ENCODE measurements at places on chromosomes 7 and 10.

GRCh38 chr7:48515171-48515570 is 343.9 kb downstream of the ABCA13 start:
- DNase-seq = no peak

DNA sequence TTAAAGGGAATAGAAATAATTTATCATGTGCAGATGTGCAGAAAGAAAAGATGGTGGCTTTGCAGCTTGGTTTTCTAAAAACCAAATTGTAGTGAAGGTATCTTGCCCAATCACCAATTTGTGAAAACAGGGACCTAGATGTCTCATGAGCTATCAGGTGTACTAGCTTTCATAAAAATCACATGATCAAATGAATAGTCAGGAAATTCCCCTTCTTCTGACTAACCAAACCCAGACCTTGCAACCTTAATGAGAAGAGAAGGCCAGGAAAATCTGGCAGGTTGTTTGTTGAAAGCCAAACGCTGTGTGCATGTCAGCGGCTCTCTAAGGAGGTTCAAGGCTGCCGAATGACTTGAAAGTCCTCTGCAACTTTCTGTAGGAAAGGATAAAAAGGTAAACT is 304.4 kb upstream of the NRP1 start:
- no peak for DNase-seq

DNA sequence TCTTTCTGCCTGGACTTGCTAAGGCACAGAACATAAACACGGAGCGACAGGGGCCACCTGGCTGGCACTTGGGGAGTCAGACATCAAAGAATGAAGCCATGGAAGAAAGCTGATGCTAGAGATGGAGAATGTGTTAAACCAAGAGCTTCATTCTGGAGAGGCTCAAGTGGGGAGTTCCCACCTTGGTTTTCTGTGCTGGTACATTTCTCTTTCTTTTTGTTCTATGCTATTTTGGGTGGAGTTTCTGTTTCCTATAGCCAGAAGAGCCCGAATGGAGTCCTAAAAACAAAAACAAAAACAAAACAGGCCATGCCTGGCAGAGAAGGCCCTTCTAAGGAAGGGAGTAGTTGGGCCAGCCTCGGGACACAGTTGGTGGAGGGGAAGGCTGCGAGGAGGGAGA is 148.4 kb upstream of the PRR15 start:
- DNase-seq = no peak

GRCh38 chr7:103394566-103394965 is 47.1 kb downstream of the PSMC2 start:
- no peak for DNase-seq

GRCh38 chr10:99527526-99528493 is 4.9 kb upstream of the NKX2-3 start:
- no peak for DNase-seq

DNA sequence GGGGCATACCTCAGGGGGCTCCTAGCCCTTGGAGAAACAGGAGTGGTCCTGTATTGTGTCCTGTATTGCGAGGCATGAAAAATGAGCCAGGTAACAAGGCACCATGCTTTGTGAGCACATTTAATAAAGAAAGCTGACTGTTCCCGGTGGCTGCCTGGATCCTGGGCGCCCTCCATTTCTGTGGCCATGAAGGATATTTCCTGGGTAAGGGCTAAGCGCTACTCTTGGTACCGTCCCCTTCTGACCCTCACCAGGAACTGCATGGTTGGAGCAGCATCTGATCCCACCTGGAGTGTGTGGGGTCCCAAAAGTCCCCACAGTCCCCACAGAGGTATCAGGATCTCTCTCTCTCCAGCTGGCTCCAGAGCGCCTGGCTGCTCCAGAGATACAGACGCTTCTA is 139.5 kb downstream of the MAPK8 start:
- DNase-seq = no peak

DNA sequence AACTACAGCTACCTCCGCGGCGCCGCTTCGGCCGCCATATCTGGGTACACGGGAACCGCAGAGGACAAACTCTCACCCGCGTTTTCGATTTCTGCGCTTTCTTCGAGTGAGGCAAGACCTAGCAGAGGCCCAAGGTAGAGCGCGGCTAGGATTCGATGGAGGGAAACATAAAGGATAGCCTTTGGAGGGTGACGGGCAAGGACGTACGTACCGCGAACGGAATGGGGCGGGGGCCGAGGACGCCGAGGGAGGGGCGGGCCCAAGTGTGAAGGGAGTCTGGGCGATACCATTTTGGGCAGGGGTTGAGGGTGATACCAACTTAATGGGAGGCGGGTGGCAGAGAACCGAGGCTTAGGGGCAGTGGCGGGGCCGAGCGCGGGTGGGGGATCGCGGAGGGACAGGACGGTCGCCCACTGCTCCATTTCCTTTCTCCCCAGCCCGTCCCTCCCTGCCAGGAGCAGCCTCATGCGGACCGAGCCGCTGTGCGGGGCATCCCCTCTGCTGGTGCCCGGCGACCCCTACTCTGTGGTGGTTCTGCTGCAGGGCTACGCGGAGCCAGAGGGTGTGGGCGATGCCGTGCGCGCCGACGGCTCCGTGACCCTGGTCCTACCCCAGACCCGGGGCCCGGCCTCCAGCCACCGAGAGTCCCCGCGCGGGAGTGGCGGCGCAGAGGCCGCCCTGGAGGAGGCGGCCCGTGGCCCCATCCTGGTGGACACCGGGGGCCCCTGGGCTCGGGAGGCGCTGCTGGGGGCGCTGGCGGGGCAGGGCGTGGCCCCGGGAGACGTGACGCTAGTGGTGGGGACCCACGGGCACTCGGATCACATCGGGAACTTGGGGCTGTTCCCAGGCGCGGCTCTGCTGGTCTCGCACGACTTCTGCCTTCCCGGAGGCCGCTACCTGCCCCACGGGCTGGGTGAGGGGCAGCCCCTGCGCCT is at the start of gene MBLAC1:
MBLAC1 (plus strand) TSS at position 37 of the 935 bp plus-strand sequence; CDS start at position 466, 429 bp downstream.
- peak; percentile 68 for DNase-seq

DNA sequence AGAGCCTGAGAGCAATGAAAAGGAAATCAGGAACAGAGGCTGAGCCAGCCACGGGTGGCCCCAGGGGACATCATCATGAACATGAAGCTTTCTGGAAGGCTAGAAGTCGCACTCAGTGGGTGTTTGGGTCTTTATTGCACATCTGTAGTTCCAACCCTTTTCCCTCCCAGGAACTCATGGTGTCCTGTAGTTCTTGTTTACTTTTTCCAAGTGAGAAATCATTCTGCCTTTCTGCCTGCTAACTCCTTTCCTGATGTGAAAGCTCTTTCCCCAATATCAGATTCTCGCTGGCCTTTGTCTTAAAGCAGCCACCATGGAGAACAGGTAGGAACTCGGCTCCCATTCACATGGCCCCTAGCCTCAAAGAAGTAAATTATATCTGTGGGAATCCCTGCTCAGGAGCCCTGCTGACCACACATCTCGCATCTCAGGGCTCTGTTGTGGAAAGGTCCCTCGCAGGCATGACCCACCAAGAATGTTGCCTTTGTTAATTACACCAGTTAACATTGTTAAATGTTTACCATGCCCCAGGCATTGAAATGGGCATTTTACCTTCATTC is 542.7 kb downstream of the TNS3 start:
- no peak for DNase-seq

- DNase-seq = no peak
Measured at GRCh38 chr10:71314028-71314693, 4.9 kb upstream of the SLC29A3 start.

DNA sequence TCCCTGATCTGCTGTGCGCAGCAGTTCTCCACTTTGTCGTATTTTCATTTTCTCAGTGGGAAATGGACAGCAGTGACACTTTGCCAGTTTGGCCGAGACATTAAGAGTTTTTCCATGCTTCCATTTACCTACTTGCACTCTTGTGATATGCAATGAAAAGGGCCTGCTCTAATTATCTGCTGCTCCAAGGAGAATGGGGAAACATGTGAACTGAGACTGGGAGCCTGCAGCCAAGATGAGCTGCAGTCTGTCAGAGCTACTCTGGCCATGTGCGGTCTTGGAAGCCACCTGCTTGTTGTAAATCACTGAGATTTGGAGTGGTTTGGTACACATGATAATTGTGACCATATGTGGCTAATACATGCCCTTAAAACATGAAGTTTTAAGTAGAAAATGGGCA is 586.6 kb upstream of the POT1 start:
- no peak for DNase-seq

- peak; percentile 13 for DNase-seq
Measured at GRCh38 chr7:118657391-118658005, 433.0 kb downstream of the ANKRD7 start.

DNA sequence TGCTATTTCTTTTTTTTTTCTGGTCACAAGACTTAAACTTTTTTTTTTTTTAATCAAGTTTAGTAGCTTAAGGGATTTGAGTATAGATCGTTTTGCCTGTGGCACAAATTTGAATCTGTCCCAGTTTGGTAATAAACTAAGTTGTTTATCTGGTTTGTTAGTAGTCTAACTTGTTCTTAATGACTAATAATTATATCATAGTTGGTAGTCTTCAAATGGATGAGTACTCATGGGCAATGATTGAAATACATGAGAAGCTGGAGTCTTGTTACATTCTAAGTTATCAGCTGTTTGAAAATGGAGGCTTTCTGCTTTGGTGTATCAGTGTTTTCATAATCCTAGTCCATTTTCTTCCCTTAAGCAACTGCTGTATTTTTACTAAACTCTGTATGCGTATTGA is 12.3 kb downstream of the BTAF1 start:
- DNase-seq = no peak

DNA sequence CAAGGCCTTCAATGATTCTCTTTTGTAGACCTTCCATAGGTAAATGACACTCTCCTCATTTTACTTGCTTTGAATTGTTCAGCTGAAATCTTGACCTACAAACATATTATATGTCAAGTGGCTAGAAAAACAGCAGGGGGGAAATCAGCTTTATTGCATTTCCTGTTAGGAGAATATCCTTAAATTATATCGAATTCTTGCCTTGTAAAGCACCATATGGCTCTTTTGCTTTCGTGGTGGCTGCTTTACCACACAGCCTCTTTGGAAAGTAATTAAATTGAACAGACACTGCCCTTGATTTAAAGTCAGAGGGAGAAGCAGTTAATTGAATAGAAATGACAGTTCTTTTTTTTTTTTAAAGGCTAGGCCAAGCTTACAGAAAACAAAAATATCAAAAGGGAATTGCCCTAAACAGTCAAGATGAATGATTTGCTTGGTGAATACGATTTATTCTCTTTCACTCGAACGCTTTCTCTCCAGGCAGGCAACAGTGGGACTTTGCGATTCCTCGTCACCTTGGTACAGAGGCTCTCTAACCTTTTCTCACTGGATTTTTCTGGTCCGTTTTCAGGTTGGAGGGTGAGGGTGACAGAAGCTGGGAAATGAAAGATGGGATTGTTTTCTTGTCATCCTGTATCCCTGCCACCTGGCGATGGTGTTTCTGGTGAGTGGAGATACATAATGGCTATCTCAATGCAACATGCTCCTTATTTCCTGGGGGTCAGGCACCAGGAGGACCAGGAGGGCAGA is 126.0 kb downstream of the GATA3 start:
- no peak for DNase-seq

DNA sequence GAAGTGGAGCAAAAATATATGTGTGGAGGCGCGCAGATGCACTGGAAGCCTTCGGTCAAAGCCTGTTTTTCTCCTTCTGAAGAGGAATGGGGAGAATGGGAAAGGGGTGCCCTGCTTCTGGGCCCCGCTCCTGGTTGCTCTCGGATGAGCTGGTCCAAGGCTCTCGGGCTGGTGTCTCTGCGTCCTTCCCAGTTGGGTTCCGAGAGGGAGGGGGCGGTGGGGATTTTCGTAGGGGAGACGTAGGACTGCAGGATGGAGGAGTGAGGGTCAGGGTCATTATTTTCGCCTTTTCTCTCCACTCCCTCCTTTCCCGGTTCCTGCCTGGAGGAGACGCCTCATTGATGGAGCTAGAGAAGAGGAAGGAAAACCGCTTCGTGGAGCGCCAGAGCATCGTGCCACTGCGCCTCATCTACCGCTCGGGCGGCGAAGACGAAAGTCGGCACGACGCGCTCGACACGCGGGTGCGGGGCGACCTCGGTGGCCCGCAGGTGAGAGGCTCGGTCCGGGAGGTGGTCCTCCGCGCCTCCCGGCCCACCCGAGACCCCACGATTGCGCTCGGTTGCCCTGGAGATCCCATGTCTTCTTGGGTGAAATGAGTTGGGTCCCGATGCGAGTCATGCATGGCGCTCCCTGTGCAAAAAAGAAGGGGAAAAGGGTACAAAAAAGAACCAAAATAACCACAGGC is 790 bp downstream of the ADAM22 start:
- DNase-seq = no peak

GRCh38 chr7:16264036-16264819 is 157.1 kb downstream of the CRPPA start:
- DNase-seq = no peak

- DNase-seq = no peak
Measured at GRCh38 chr7:120609136-120609753, 248.7 kb downstream of the TSPAN12 start.

- no peak for DNase-seq
Measured at GRCh38 chr7:110973196-110973990, 117.5 kb upstream of the LRRN3 start.

DNA sequence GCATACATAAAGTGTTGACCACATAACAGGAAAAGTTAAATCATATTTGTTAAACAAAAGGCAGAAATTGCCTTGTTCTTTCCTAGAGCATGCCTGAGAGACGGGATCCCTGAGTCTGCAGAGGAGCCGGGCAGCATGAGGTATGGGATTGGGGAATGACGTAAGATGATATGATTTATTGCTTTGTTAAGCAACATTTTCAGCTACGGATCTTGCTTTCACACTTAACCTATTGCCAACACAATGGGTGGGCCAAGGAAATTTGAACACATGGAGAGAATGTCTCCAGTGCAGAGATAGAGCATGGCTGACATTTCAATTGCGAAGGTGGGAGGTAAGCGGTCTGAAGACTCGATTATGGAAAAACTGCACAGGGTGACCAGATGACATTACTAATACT is 76.7 kb downstream of the EMX2 start:
- no peak for DNase-seq

GRCh38 chr10:11411926-11412545 is 199.4 kb downstream of the USP6NL start:
- no peak for DNase-seq

DNA sequence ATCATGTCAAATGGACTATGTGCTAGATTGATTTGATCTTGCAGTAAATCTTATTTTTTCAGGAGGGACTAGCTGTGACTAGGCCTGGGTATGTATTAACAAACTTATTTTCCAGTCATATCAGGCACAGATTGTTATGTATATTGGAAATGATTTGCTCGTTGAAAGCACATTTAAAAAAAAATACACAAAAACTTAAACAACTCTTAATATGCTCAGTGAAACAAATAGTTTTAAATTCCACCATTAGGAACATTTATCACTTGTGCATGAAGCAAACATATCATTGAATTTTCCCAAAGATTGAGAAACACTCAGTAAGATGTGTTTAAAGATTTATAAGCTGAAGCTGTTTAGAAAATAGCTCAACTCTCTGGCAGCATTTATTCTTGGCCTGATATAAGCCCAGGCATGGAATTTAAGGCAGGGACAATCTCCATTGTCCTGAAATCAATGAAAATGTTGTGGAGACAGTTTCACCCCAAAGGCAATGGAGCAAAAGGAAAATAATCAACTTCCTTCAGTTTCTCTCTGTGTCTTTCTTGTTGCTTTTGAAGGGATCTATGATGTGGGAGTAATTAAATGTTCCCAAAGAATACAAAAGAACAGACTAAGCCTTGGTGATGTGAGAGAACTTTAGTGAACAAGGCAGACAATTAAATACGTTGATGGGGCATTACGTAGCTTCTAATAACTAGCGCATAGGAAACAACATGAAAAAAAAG is 250.3 kb downstream of the GPR37 start:
- DNase-seq = no peak

Measured in GM12878 (cell line).